NCI-H460 (cell line): ENCODE measurements at places on chromosomes 3 and 15. TPM values are rescaled to one million over a fixed set of nuclear protein-coding genes. Genes with fewer than 3 reads are reported as not detected.

DNA sequence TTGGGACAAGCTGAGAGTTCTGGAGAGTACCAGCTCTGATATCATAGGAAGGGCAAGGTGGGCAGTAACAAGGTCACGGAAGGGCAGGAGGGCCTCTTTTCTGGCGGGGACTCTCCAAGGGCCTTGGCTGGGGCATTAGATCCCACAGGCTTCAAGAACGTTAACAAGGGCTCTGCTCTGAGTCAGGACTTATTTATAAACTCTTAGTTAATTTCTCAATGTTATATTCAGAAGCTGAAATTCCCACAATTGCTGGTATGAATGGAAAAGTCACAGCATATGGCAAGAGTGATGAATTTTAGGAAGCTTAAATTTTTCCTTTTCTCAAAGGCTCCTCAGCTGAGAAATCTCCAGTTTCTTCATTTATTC is 320.2 kb upstream of the TBC1D5 start:
- no peak for DNase-seq

DNA sequence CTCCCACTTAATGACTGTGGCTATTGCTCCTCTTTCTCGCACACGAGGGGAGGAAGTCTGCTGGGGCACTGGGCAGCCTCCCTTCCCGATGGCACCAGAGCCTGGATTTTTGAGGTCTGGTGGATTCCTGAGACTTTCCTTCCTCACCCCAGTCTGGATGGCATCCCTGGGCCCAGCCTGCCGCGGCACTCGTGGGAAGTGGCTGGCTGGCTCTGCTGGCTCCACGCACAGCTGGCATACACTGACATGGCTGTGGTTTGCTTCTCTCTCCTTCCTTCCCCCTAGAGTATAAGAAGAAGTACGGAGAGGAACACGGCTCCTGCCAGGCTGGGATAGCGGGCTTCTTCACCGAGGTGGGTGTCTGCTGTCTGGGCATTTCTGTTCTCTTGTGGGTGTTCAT is 319.8 kb upstream of the LRRFIP2 start:
- DNase-seq: no peak

GRCh38 chr3:160038862-160039562 is 50.4 kb downstream of the IL12A start:
- no peak for DNase-seq

- DNase-seq: peak; percentile 41
Measured at GRCh38 chr3:14633819-14634424, 17.6 kb upstream of the CCDC174 start.

DNA sequence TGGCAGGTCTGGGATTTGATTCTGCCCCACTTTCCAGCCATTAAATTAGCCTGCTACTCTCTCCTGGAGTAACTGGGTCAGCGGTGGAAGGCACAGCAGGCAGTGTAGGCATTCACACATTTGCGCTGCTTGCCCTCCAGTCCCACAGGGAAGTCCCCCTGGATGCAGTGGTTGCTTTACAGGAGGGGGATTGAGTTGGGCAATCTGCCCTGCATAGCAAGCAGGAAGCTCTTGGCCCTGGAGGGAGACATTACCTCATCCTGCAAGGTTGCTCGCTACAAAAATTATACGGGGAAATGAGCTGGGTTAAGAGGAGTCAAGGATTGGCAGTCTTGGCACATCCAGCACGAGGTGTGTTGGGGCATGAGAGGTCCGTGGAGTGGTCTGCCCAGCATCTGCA is 14.8 kb downstream of the MCM2 start:
- DNase-seq: no peak

- DNase-seq: no peak
Measured at GRCh38 chr3:50623840-50624474, 7.0 kb downstream of the MAPKAPK3 start.

- no peak for DNase-seq
Measured at GRCh38 chr3:13135251-13135810, 62.1 kb upstream of the IQSEC1 start.

- DNase-seq: no peak
Measured at GRCh38 chr3:146195030-146195429, 34.0 kb upstream of the PLOD2 start.

- DNase-seq: peak; percentile 27
Measured at GRCh38 chr3:126540342-126540849, 16.4 kb downstream of the CHST13 start.

- DNase-seq: no peak
Measured at GRCh38 chr3:38396239-38396638, 49.7 kb downstream of the XYLB start.

DNA sequence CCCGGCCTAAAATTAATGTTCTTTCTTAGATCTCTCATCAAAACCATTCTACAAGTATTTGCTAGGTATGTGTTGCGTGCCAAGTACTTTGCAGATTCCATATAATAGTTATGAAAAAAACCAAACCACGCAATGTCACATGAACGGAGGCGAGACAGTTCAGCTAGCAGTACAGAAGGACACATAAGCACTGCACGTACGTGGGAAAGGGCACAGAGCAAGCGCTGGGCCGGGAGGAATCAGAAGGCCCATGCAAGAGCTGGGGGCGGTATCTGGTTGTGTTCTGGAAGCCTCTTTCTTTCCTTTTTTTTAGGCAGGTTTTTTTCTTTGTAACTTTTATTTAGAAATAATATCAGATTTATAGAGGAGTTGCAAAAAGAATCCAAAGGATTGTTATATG is 11.3 kb downstream of the PDIA5 start:
- DNase-seq: no peak

DNA sequence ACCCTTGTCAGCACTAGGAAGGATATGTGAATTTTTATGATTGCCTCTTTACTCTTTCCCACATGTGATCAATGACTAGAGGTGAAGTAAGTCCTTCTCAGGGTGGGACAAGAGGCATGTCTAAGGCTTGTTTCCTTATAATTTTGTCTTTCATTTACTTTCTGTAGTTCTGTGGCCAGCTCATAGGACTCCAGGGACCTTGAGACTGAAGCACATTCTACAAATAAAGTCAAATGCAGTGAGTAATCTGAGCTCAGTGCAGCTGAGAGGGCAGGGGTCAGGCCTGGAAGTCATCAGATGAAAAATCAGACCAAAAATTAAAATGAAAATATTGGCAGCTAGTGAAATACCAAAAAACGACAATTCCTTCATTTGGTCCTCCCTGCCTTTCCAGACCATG is 424.7 kb upstream of the THBS1 start:
- DNase-seq: no peak

DNA sequence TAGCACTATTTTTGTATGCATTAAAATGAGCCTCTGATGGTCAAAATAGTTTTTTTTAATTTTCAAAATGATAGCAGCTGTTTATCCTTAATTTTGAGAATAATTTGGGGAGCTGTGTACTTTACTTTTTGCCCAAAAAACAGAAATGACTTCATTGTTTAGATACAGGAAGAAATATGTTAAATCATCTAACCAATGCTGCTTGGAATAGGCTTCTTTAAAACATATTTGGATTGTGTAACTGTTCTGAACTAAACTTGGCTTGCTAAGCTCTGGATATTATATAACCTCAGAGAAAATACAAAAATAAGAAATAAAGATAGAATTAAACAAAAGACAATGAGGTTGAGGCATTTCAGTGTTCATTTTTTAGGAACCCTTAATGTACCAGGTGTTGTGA is 119.3 kb downstream of the SERPINI1 start:
- DNase-seq: no peak

DNA sequence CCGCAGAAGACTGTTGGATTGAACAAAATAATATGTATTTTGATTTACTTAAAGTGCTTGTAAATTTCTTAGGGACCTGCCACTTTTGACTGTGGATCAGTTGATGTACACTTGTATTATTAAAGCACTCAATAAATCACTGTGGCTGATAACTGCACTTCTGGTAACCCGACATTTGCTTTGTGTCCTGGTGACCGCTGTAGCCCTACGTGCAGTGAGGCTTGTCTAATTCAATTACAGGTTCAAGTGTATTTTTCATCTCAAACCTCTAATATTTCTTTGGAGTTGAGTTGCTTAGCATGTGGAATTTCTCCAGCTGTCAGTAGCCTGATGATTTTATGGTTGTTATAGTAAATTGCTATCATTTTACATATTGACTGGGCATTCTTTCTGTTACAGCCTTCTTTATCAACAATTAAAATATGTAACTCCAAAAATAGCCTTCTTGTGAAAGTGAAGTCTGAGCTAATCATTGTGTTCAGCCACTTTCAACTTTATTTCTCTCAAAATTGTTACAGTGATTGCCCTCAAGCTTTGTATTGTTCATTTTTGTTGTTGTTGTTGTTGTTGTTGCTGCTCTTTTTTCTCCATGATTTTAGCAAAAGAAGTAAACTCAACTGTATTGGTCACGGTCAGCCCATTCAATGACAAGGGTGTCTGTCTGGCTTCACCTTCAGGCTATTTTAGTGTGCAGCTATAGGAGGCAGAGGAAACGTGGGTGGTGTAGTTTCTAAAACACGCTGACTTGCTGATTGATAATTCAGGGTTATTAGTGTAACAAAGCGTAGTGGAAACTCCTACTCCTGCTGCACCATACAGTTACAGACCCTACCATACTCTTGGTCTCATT is 215.1 kb upstream of the UBE2E1 start:
- DNase-seq: no peak

- peak; percentile 38 for DNase-seq
Measured at GRCh38 chr15:64897345-64897985, 14.2 kb upstream of the ANKDD1A start.

- no peak for DNase-seq
Measured at GRCh38 chr3:28917895-28918475, 362.9 kb upstream of the RBMS3 start.

- DNase-seq: peak; percentile 55
Measured at GRCh38 chr3:186746008-186746407, 28.8 kb downstream of the KNG1 start.

DNA sequence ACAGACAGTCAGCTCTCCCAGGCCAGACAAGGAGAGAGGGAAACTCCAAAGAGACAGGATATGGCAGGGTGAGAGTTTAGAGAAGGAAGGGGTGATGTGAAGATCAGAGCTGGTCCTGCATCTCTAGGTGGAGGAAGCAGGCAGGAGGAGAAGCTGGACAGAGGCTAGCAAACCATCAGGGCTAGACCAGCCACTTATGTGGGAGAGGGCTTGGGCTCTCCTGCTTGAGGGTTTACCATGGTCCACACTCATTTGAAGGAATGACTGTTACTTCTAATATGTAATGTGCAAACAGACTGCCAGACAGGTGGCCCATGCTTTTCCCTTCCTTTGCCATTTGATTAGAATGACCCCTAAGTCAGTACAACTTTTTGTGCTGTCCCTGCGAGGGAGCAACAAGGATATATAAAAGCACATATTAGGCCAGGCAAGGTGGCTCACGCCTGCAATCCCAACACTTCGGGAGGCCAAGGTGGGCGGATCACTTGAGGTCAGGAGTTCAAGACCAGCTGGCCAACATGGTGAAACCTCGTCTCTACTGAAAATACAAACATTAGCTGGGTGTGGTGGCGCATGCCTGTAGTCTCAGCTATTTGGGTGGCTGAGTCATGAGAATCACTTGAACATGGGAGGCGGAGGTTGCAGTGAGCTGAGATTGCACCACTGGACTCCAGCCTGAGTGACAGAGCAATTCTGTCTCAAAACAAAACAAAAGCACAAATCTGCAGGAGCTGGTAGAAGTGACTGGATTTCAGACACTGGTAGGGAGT is 41.0 kb upstream of the MANF start:
- peak; percentile 82 for DNase-seq

GRCh38 chr3:122926811-122927210 is 100.8 kb downstream of the SEMA5B start:
- DNase-seq: no peak

DNA sequence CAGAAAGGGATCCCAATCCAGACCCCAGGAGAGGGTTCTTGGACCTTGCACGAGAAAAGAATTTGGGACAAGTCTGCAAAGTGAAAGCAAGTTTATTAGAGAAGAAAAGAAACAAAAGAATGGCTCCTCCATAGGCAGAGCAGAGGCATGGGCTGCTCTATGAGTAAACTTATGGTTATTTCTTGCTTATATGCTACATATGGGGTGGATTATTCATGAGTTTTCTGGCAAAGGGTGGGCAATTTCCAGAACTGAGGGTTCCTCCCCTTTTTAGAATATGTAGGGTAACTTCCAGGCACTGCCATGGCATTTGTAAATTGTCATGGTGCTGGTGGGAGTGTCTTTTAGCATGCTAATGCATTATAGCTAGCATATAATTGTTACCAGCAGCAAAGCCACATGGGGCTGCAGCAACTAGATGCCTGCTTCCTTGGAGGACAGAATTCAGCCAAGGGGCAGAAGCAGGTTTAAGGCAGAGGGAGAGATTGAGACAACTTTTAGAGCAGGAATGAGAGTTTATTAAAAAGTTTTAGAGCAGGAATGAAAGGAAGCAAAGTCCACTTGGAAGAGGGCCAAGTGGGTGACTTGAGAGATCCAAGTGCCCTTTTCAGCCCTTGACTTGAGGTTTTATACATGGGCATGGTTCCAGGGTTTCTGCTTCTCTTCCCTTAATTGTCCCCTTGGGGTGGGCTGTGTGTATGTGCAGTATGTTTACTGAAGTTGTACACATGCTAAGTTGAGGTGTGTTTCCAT is 41.3 kb downstream of the METTL6 start:
- DNase-seq: peak; percentile 22

DNA sequence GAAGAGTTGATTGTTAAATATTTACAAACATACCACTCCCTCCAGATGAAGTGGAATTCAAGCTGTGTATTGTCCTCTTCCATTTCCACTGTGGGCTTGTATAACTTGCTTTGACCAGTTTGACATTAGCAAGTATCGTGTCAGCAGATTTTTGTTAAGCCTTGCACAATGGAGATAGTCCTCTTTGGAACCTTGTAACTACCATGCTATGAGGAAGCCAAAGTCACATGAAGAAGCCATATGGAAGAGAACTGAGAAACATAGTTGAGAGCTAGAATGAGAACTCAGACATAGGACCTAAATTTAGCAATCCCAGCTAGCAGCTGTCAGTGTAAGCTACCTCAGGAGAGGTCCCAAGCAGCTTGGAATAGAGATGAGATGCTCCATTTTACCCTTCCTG is 889.2 kb downstream of the PDCD6IP start:
- no peak for DNase-seq

GRCh38 chr3:158539414-158540014 is 31.5 kb upstream of the MLF1 start:
- DNase-seq: peak; percentile 30

- DNase-seq: no peak
Measured at GRCh38 chr3:68787106-68787626, 145.2 kb downstream of the TAFA4 start.

- no peak for DNase-seq
Measured at GRCh38 chr15:75570126-75570845, 8.8 kb downstream of the PTPN9 start.

The B3GALNT1 gene
- 1.9 and 2.3 TPM in 2 replicates for total RNA-seq

The CISH gene
- total RNA-seq: 0.20 and 0.40 TPM in 2 replicates

The UBP1 gene
- 25.5 and 36.5 TPM in 2 replicates for total RNA-seq

The CLDN16 gene
- total RNA-seq: 0.78 and 0.87 TPM in 2 replicates

The SGO1 gene
- total RNA-seq: 13.7 and 16.6 TPM in 2 replicates

The HYAL1 gene
- 5.9 and 6.2 TPM in 2 replicates for total RNA-seq

The IQCH gene
- 4.0 and 5.7 TPM in 2 replicates for total RNA-seq
